ENCODE measurements at places on chromosomes 5 and 9.

- no peak for DNase-seq
These were observed 179.3 kb downstream of the CTNND2 start for GRCh38 chr5:11724940-11725339.

DNA sequence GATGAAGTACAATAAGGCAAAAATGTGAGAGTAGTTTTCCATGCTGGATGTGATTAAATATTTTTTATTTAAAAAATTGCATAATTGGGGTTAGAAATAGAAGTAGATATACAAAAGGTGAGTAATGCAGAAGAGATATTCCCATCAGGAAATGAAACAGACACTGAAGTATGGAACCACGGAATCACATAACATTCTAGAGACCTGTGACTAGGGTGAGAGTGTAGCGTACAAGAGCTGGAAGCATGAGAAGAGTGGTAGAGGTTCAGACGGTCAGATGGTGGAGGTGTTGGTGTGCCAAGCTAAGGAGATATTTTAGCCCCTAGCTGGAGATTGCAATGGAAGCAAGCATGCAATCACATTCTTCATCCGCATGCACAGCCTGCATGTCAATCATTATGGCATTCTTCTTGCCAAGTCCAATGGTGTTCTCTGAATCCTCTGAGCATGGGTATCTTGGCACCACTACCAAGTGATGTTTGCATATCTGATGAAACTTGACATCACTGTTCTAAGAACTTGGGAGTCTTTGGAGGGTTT is 587.8 kb downstream of the PSAT1 start:
- no peak for DNase-seq

GRCh38 chr5:153551537-153552079 is 61.1 kb downstream of the GRIA1 start:
- DNase-seq = no peak

DNA sequence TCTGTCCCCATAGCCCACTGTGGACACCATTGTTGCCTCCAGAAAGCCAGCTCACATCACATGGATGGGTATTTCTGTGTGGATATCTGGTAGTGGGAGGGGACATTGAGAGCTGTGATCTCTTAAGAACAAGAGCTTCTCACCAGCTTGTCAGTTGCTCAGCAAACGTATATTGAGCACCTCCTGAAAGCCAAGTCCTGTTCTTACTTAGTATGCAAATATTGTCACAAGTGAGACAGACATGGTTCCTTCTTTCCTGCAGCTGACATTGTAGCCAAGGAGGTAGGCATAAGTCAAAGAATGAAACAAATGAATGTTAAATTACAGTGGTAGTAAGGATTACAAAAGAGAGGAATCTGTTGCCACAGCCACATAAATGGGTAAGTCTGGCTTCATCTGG is 3.8 kb downstream of the TCOF1 start:
- DNase-seq = no peak

GRCh38 chr9:129382281-129383018 is 204.4 kb upstream of the IER5L start:
- no peak for DNase-seq
